Osteoblast (primary cell): ENCODE measurements at places on chromosomes 5 and 9. TPM values are rescaled to one million over a fixed set of nuclear protein-coding genes. Genes with fewer than 3 reads are reported as not detected.

DNA sequence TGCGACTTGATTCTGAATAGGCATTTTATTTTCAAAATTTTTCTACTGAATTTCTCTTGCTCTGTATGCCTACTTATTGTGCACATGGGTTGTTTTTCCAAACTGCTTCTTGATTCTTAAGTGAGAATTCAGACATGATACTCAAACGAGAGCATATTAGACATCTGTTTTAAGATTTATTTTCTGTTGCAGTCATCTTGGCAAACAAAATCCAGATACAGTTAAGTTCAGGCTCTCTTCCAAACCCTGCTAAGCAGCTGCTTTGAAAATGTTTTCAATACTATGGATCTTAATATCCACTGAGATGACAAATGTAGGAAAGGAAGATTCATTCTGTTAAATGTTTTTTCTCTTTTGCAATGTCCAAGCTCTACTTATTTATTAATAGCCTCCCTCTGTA, 4.5 kb downstream of the TMEM215 start:
- peaks cover 22% of the 10 kb centered on the region for H3K27me3 ChIP-seq
- no peaks in the 10 kb centered on the region for H3K36me3 ChIP-seq
- DNase-seq = no peak

GRCh38 chr5:38925154-38925925, 79.5 kb downstream of the OSMR start:
- no peaks in the 10 kb centered on the region for H3K27me3 ChIP-seq
- H3K4me3 ChIP-seq = no peak overlapping the region
- peak; percentile 72 for DNase-seq
- peaks cover 40% of the 10 kb centered on the region for H3K4me1 ChIP-seq
- peak overlapping the region; percentile 86 for H3K27ac ChIP-seq

GRCh38 chr9:117887383-117887782, 183.2 kb downstream of the TLR4 start:
- no peaks in the 10 kb centered on the region for H3K27me3 ChIP-seq
- H3K27ac ChIP-seq = no peak overlapping the region
- DNase-seq = no peak
- no peaks in the 10 kb centered on the region for H3K4me1 ChIP-seq

DNA sequence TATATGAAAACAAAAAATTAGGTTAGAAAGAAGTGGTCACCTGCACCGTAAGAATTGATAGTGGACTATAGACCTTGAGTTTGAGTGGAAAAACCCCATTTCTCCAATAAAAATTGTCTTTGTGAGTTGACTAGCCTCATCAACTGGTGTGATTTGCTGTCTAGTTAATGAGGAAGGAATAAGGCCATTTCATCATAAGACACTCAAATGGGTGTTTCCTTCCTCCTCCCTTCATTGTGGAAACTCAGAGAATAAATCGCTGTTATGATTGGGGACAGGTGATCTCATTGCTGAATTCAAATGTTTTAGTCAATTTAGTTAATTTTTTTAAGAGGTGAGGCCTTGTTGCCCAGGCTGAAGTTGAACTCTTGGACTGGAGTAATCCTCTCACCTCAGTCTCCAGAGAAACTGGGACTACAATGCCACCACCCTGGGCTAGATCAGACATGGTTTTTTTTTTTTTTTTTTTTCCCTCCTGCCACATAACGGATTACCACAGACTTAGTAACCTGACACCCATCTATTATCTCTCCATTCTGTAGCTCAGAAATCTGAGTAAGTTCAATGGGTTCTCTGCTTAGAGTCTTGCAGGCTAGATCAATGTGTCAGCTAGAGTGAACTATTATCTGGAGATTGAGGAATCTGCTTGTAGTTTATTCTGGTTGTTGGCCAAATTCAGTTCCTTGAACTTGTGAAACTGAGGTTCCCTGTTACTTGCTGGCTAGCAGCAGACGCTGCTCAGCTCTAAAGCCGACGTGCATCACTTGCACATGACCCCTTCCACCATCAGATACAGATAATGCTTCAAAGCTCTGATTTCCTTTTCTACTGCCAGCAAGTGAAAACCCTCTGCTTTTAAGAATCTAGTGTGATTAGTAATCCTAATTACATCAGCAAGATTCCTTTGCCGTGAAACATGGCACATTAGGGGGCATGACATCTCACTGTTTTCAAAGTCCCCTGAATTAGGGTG, 663.8 kb upstream of the CDH9 start:
- no peak overlapping the region for H3K4me3 ChIP-seq
- H3K36me3 ChIP-seq = no peaks in the 10 kb centered on the region
- DNase-seq = no peak
- no peak overlapping the region for H3K27ac ChIP-seq

- peak overlapping the region; percentile 53 for H3K4me3 ChIP-seq
- peak; percentile 91 for DNase-seq
- H3K27ac ChIP-seq = peak overlapping the region; percentile 78
- H3K27me3 ChIP-seq = no peaks in the 10 kb centered on the region
- H3K36me3 ChIP-seq = no peaks in the 10 kb centered on the region
- peaks cover 17% of the 10 kb centered on the region for H3K4me1 ChIP-seq
Measured at GRCh38 chr5:168766426-168766700, 187.2 kb upstream of the PANK3 start.

DNA sequence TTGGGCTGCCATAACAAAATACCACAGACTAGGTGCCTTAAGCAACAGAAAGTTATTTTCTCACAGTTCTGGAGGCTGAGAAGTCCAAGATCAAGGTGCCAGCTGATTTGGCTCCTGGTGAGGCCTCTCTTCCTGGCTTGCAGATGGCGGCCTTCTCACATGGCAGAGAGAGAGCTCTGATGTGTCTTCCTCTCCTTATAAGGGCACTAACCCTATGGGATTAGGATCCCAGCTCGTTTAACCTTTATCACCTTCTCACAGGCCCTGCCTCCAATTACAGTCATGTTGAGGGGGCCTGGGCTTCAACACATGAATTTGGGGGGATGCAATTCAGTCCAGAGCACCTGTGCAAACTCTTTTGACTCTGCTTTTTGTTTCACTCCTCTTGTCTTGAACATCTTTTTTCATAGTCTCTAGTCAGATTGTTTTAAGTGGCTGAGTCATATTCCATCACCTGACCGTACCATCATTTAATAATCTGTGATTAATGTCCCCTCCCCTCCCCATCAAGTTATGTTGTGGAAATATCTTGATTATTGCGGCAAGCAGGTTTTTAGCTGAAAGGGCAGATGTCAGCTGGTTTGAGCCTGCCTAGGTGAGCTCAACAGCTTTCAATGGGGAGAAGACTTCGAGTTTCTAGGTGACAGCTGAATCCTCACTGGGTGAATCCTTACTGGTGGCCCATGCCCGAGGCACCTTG, 61.8 kb downstream of the NDFIP1 start:
- H3K27ac ChIP-seq = no peak overlapping the region
- no peak overlapping the region for H3K4me3 ChIP-seq
- H3K36me3 ChIP-seq = no peaks in the 10 kb centered on the region

DNA sequence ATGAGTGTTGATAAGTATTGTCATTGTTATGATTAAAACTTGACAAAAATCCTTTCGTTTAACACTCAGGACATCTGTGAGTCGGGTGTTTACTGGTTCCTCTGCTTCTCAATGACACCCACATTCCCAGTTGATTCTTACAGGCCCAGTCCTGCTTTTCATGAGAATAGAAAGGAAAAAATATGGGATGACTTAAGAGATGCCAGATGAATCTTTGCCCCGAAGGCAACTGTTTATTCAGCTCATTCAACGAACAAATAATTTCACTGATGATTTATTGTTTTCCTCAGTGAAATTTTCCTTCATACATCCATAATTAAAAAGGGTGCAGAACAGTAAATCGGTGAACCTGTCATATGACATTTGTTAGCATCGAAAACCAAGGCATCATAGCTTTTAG, 452.4 kb upstream of the WWC1 start:
- no peak overlapping the region for H3K4me3 ChIP-seq
- H3K36me3 ChIP-seq = no peaks in the 10 kb centered on the region
- H3K27ac ChIP-seq = no peak overlapping the region
- no peaks in the 10 kb centered on the region for H3K27me3 ChIP-seq

- no peaks in the 10 kb centered on the region for H3K4me1 ChIP-seq
- H3K27me3 ChIP-seq = no peaks in the 10 kb centered on the region
- no peaks in the 10 kb centered on the region for H3K36me3 ChIP-seq
- no peak overlapping the region for H3K4me3 ChIP-seq
Measured at GRCh38 chr5:55626790-55627189, 85.3 kb downstream of the SLC38A9 start.

GRCh38 chr5:57243286-57244137, 69.7 kb downstream of the GPBP1 start:
- no peaks in the 10 kb centered on the region for H3K4me1 ChIP-seq
- H3K27ac ChIP-seq = no peak overlapping the region
- peaks cover 21% of the 10 kb centered on the region for H3K36me3 ChIP-seq
- no peak overlapping the region for H3K4me3 ChIP-seq
- no peak for DNase-seq

DNA sequence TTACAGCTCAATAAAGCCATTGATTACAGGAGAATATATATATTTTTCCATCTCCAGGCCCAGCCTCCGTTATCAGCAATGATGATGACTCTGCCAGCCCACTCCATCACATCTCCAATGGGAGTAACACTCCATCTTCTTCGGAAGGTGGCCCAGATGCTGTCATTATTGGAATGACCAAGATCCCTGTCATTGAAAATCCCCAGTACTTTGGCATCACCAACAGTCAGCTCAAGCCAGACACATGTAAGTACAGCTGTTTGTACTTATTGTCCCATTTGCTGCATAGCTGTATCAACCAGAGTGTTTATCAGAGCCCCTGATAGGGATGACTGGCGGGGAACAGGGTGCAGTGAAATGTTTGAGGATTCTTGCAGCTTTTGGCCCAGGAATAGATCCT, 197.7 kb downstream of the NTRK2 start:
- H3K4me1 ChIP-seq = no peaks in the 10 kb centered on the region
- no peaks in the 10 kb centered on the region for H3K27me3 ChIP-seq
- H3K27ac ChIP-seq = no peak overlapping the region

DNA sequence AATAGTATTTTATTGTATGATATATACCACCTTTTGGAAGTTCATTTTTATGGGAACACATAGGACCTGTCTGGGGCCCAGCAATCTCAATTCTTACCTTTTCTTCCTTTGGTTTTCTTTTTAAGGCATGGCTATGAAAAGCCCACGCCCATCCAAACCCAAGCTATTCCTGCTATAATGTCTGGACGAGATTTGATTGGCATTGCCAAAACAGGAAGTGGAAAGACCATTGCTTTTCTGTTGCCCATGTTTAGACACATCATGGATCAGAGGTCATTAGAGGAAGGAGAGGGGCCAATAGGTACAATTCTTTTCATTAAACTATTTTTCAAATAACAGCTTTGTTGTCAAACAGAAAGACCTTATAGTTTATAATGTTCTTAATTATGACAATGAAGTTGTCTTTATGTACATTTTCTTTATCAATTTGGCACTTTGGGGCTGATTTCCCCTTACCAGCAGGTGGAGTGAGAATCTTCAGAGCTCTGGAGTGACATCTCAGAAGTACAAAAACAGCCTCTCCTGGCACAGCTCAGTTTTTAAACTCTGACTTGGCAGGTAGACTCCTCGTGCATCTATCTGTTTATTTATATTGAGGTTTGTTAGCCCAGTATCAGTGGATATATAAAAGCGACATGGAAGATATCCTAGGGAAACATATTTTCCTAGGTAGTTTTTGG, 25.8 kb downstream of the DDX46 start:
- DNase-seq = no peak
- peak overlapping the region; percentile 14 for H3K27ac ChIP-seq
- H3K4me1 ChIP-seq = peaks cover 4% of the 10 kb centered on the region
- peaks cover 66% of the 10 kb centered on the region for H3K36me3 ChIP-seq

DNA sequence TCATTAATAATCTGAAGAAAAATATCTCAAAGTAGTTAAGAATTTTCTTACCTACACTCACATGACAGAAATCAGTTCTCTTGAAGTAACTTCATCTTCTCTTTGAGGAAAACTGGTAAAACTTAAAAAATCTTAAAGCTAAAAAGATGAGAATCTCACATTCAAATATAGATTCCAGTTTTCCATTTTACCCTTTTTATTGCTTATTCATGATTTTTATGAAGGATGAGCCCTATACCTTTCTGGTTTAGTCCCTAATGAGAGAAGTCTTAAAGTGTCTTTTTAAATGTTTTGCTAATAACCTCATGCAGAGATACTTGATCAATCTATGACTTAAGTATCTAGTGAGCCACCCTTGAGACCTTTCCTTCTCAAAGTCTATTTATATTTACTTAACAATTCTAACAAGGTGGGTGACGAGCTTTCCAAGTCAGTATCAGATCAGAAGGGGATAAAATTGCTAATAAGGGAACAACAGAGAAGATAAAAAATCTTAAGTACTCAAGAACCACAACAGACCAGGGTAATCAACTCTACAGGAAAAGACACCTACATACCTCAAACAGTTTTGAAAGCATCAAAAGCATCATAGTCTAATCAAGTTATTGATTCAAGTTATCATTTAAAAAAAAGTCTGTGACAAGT, 2.6 kb downstream of the IARS1 start:
- no peak overlapping the region for H3K4me3 ChIP-seq
- peaks cover 40% of the 10 kb centered on the region for H3K36me3 ChIP-seq
- peaks cover 23% of the 10 kb centered on the region for H3K4me1 ChIP-seq
- DNase-seq = no peak
- no peaks in the 10 kb centered on the region for H3K27me3 ChIP-seq

DNA sequence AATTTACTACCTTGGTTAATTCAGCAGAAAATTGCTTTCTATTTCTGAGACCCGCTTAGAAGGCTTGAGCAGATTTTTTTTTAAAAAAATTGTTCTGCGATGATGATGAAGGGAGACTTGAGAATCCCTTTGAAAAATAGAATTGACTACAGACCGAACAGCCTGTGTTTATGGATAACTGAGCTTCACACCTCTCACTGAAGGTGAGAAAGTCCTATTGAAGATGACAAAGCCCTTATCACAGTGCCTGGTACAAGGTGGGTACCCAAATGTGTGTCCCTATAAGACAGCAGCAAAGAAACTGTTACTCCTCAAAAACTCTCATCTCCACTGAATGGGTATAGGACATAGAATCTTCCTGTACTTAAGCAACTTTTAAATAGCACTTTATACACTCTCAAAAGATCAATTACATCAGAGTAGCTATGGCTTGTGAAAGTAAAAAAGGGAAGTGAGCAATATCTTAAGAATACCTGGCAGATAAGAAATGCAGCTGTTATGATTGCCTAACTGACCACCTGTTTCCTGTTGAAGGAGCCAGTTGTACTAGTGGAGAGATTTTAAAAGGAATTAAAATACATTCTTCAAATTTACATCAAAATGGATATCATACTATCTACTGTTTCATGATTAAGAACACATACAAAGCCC, 419.7 kb downstream of the CHSY3 start:
- H3K4me1 ChIP-seq = no peaks in the 10 kb centered on the region
- no peak overlapping the region for H3K27ac ChIP-seq
- H3K27me3 ChIP-seq = no peaks in the 10 kb centered on the region
- no peak overlapping the region for H3K4me3 ChIP-seq
- no peaks in the 10 kb centered on the region for H3K36me3 ChIP-seq
- DNase-seq = no peak

- no peak overlapping the region for H3K4me3 ChIP-seq
- H3K27ac ChIP-seq = no peak overlapping the region
- peaks cover 9% of the 10 kb centered on the region for H3K27me3 ChIP-seq
- peak; percentile 61 for DNase-seq
Measured at GRCh38 chr9:133401588-133401987, 16.2 kb downstream of the REXO4 start.

PCDHA6 gene
- 0.88 and 1.1 TPM in 2 replicates for total RNA-seq

PHF24 gene
- total RNA-seq = under 0.01 TPM in 1 of 2 replicates, not detected in the other

SLC27A6 gene
- not detected in 2 replicates for total RNA-seq

CA9 gene
- not detected in 2 replicates for total RNA-seq

RANBP17 gene
- total RNA-seq = 4.0 and 5.0 TPM in 2 replicates

TXNDC8 gene
- total RNA-seq = not detected in 2 replicates

ADGRD2 gene
- total RNA-seq = not detected in 2 replicates

CBY3 gene
- not detected in 2 replicates for total RNA-seq

IFNE gene
- 2.9 and 3.6 TPM in 2 replicates for total RNA-seq
